SJSA1 (cell line): ENCODE measurements at places on chromosomes 6 and 20. TPM values are rescaled to one million over a fixed set of nuclear protein-coding genes. Genes with fewer than 3 reads are reported as not detected.

CRISP3 gene
- total RNA-seq: not detected in 2 replicates

DNA sequence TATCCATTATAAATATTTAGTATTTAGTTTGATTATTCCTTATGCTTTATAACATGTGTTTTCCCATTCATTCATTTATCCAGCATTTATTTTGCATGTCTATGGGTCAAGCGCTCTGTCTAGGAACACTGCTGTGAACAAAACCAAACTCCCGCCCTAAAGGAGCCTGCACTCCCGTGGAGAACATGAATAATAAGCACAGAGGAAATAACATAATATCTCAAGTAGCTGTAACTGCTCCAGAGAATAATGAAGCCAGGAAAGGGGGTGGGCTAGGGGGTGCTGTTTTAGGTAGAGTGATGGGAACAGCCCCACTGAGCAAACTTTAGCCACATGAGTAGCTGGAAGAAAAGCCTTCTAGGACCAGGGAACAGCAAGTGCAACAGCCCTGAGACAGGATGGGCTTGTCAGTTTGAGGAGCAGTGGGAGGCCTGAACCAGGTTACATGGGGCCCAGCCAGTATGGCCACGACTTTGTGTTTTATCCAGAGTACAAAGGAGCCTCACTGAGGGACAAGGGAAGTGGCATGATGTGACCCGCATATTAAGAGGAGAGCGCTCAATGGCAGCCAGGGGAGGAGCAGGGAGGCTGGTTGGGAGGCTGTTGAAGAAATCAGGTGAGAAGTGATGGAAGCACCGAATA, 24.4 kb upstream of the PRND start:
- H3K27me3 ChIP-seq: no peaks in the 10 kb centered on the region
- no peak for DNase-seq
- H3K36me3 ChIP-seq: peaks cover 77% of the 10 kb centered on the region
- no peak overlapping the region for H3K4me3 ChIP-seq

DNA sequence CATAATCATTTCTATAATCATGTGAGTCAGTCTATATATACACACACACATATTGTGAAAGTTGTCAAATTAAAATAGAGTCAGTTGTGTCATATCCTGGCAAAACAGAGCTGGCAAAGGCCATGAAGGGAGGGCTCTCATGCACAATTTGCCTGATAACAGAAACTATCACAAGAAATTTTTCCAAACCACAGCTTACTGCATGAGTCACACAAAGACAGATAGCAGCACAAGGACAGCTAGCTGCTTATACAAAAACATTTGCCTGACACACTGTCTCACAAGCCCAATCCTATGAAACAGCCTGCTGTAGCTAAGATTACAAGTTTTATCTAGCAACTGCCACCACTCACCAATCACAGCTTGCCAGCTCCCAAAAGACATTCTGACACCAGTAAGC, 848.5 kb upstream of the MAN1A1 start:
- no peak for DNase-seq
- H3K4me3 ChIP-seq: no peak overlapping the region
- H3K4me1 ChIP-seq: no peaks in the 10 kb centered on the region
- H3K27ac ChIP-seq: no peak overlapping the region
- no peaks in the 10 kb centered on the region for H3K27me3 ChIP-seq
- H3K36me3 ChIP-seq: no peaks in the 10 kb centered on the region

GRCh38 chr6:35787266-35788218, 6.7 kb downstream of the CLPSL1 start:
- no peaks in the 10 kb centered on the region for H3K36me3 ChIP-seq
- peaks cover 40% of the 10 kb centered on the region for H3K27me3 ChIP-seq
- no peak overlapping the region for H3K27ac ChIP-seq
- no peak for DNase-seq
- H3K4me1 ChIP-seq: no peaks in the 10 kb centered on the region

DNA sequence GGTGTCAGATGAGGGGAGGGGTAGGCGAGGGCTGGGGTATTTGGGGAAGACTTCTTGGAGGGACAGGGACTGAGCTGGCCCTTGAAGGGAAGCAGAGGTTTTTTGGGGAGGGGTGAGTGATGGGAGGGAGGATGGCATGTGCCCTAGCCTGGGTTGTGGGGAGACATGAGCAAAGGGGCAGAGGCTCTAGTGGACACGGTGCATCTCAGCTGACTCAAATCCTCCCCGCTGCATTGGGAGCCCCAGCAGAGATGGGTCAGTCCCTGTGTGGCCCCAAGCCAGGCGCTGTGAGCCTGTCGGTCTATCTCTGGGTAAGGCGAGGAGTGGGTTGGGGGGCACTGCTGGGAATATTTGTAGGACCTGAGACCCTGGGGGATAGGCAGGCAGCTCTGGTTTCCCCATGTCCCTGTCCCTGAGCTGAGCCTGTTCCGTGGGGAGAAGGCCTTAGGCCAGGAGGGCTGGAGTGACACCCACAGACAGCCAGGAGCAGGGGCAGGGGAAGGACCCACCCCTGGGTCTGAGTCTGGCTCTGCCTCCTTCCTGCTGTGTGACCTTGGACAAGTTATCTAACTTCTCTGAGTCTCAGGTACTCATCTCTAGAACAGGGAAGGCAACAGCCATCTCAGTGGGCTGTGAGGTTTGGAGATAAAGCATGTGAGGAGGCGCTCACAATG, 36.0 kb downstream of the SPDEF start:
- H3K27me3 ChIP-seq: no peaks in the 10 kb centered on the region; the same call in 1 of the 2 replicates
- H3K27ac ChIP-seq: no peak overlapping the region
- no peaks in the 10 kb centered on the region for H3K36me3 ChIP-seq
- no peak overlapping the region for H3K4me3 ChIP-seq

GRCh38 chr6:30681766-30682142, 4.7 kb downstream of the PPP1R18 start:
- H3K36me3 ChIP-seq: peaks cover 84% of the 10 kb centered on the region
- H3K27me3 ChIP-seq: no peaks in the 10 kb centered on the region
- peak overlapping the region; percentile 65 for H3K4me3 ChIP-seq
- peaks cover 59% of the 10 kb centered on the region for H3K4me1 ChIP-seq
- peak overlapping the region; percentile 73 for H3K27ac ChIP-seq

DNA sequence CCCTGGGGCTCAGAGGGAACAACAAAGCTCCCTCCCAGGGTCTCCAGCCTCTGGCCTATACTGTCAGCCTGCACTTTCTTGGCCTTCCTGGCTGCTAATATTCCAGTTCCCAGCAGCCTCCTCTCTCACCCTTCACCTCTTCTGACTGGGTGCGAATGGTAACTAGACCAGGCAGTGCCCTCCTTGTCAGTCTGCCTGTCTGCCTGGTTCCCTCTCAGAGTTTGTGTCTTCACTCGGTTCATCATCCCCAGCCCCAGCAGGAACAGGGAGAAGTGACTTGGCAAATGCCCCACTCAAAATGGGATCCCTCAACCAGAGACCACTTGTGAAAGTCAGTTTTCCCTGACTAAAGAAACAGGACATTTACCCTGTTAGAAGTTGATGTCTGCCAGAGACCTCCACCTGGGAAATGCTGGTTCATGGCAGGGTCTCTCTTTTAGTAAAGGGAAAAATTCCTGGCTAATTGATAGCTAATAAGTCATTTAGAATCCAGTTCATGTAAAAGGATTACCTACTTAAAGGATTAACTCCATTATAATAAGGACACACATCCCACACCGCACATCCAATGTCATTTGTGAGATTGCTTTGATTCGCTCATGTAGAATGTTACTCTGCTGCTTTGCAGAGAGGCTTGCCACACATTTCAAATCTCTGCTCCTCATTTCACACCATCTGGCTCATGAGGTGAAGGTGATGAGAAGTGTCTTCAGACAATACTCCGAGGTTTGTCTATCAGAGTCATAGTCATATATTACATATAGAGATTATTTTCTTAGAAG, 18.6 kb upstream of the MICB start:
- peaks cover 20% of the 10 kb centered on the region for H3K36me3 ChIP-seq
- H3K27ac ChIP-seq: no peak overlapping the region
- DNase-seq: no peak
- H3K27me3 ChIP-seq: no peaks in the 10 kb centered on the region

DNA sequence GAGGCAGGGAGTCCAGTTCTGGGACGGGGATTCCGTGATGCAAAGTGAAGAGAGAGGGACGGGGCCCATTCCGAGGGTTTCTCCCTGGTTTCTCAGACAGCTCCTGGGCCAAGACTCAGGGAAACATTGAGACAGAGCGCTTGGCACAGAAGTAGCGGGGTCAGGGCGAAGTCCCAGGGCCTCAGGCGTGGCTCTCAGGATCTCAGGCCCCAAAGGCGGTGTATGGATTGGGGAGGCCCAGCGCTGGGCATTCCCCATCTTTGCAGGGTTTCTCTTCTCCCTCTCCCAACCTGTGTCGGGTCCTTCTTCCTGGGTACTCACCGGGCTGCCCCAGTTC, 35.9 kb upstream of the HLA-G start:
- H3K4me3 ChIP-seq: no peak overlapping the region
- peaks cover 21% of the 10 kb centered on the region for H3K27me3 ChIP-seq
- no peak for DNase-seq
- peaks cover 5% of the 10 kb centered on the region; the same call in 1 of the 2 replicates for H3K4me1 ChIP-seq
- no peaks in the 10 kb centered on the region for H3K36me3 ChIP-seq

- DNase-seq: no peak
- no peak overlapping the region for H3K4me3 ChIP-seq
- no peak overlapping the region for H3K27ac ChIP-seq
- H3K4me1 ChIP-seq: no peaks in the 10 kb centered on the region
- no peaks in the 10 kb centered on the region for H3K27me3 ChIP-seq
Measured at GRCh38 chr6:122730334-122730733, 49.2 kb upstream of the FABP7 start.

- DNase-seq: no peak
Measured at GRCh38 chr6:107524626-107525025, 34.7 kb downstream of the SOBP start.

DNA sequence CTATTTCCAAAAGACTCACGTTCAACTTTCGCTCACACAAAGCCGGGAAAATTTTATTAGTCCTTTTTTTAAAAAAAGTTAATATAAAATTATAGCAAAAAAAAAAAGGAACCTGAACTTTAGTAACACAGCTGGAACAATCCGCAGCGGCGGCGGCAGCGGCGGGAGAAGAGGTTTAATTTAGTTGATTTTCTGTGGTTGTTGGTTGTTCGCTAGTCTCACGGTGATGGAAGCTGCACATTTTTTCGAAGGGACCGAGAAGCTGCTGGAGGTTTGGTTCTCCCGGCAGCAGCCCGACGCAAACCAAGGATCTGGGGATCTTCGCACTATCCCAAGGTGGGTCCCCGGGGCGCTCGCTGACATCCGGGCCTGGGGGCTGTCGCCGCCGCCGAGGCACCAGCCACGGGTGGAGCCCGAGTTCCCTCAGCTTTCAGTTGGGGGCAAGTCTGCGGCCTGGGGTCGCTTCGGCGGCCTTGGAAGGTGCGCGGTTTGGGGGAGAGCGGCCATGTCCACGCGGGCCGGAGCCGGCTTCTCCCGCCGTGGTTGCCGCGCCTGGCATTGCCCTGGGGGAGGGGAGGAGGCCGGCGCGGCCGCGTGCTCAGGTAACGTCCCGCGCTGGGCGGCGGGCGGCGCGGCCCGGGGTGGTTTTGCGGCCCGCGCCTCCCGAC, 429 bp downstream of the AMD1 start:
- H3K36me3 ChIP-seq: peaks cover 12% of the 10 kb centered on the region
- H3K4me1 ChIP-seq: peaks cover 35% of the 10 kb centered on the region
- DNase-seq: peak; percentile 72
- peak overlapping the region; percentile 58 for H3K27ac ChIP-seq
- no peaks in the 10 kb centered on the region for H3K27me3 ChIP-seq
